ENCODE measurements at places on chromosomes 7 and 10.

- no peak for DNase-seq
Observed at GRCh38 chr10:3123571-3124411, 48.8 kb downstream of the PITRM1 start.

DNA sequence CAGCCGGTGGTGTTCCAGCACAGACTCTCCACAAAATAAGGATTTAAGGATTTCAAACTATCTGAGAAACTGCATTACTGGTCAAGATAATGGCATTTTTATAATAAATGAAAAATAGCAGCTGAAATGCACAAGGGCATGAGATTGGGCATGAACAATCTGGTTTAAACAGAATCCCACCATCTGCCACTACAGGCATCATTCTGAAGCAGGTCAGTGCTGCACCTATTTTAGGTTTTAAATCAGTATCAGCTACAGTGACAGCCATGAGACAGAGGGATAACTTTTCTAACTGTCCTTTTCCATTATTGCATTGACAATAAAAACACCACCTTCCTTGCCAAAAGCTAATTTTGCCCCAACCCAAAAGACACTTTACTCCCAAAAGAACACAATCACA, 186.8 kb downstream of the ETV1 start:
- no peak for DNase-seq

DNA sequence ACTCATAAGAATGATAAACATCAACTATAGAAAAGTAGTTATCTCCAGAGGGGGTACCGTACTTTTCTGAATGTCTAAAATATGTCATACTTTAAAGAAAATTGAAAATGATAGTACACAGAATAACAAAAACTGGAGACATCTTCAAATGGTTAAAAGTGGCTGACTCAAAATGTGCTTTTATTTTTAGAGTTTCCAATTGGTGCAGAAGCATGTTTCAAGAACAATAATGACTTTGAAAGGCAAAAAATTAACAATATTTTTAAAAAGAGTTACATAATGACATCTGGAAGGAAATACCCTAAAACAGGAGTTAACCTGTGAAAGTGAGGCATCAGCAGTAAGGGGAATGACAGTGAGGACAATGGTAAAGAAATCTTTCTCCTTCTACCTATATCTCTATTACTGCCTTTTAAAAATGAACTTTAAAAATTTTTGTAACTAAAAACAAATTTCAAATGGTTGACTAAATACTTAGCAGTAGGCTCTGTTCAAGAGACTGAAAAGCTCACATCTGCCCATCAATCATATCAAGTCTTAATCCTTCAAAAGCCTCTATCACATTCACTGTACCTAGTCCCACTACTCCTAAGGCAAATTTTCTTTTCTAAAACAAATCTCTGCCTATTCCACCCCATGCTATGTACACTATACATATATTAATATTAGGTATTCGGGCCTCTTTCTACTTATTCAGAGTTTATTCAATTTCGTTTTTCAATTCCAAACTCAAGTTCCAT, 3.0 kb downstream of the ASZ1 start:
- DNase-seq = no peak

GRCh38 chr10:32461203-32461602, 15.3 kb downstream of the CCDC7 start:
- DNase-seq = no peak

- DNase-seq = no peak
Observed at GRCh38 chr10:102540023-102540422, 36.3 kb downstream of the SUFU start.

DNA sequence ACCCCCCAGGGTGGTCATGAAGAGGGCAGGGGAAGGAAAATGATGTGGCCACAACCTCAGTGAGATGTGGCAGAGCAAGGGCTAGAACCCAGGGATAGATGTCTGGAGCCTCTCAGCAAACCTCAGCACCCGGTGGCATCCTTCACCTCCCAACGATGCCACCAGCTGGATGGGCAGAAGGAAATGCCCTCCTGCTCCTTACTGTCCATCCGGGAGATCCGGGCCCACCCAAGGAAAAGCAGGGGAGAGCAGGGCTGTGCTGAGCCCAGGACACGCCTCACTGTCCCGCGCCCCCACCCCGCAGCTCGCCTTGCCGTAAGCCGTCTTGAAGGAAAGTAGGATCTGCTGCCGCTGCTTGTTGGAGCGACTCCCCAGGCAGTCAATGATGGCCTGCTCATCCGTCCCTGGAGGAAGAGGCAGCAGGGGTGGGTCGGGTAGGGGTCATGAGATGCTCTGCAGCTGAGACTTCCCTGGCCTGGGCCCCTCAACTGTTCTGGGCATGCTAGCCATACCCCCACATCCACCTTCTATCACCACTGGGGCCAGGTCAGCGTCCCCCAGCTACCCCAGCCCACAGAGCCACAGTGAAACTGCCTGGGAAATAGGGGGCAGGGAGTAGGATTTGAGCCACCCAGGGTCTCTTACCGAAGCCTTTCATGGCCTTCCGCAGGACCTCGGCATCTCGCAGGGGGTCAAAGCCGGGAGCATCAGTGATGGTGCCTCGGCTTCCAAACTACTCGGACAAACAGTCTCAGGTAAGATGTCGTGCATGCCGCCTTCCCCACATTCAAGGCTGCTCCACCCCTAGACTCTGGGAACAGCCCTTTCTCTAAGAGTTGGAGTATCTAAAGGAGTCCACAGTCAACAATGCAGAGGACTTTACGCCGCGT, 34.3 kb downstream of the PLAC9 start:
- no peak for DNase-seq

- no peak for DNase-seq
Observed at GRCh38 chr7:151375530-151376217, 34.1 kb downstream of the NUB1 start.

- DNase-seq = no peak
Observed at GRCh38 chr7:142376356-142376997, 118.6 kb upstream of the PRSS58 start.

GRCh38 chr10:81873932-81874816, 820 bp upstream of the NRG3 start:
- no peak for DNase-seq

- DNase-seq = no peak
Observed at GRCh38 chr10:46330894-46331293, 44.1 kb downstream of the ANTXRL start.

- DNase-seq = peak; percentile 38
Observed at GRCh38 chr7:43905956-43906330, 453 bp downstream of the URGCP start.

DNA sequence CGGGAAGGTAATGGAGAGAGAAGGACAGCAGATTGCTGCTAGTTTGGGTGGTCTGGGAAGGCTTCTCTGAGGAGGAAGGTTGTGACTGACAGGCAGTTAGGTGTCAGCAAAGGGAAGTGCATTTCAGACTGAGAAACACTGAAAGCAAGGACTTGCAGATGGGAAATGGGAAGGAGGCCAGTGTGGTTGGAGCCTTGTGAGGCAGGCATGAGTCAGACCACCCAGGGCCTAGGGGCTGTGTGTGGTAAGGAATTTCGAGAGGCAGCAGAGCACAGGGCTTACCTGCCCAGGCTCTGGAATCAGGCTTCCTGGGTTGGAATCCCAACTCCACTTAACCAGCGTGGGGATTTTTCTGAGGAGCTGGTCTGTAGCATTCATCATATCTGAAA, 53.5 kb downstream of the NRF1 start:
- no peak for DNase-seq

GRCh38 chr10:16565604-16566003, 43.9 kb upstream of the C1QL3 start:
- no peak for DNase-seq

GRCh38 chr7:65509368-65510186, 135.9 kb downstream of the ZNF92 start:
- DNase-seq = no peak

GRCh38 chr7:117157241-117158209, 165.3 kb downstream of the WNT2 start:
- no peak for DNase-seq

DNA sequence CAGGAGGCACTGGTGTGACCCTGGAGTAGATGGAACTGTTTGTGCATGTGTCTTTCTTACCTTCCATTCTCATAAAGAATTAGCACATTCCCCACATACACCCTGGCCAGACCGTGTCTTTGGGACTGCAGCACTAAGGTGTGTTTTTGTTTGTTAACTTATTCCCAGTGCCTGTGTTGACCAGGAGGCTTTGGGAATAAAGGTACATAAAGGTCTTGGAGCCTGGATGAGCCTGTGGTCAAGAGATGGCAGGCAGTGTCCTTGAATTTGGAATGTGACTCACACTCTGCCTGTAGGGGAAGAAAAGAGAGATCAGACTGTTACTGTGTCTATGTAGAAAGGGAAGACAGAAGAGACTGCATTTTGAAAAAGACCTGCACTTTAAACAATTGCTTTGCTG, 137.6 kb downstream of the LYZL1 start:
- DNase-seq = no peak

- no peak for DNase-seq
Observed at GRCh38 chr10:73083221-73083620, 13.4 kb downstream of the P4HA1 start.

- DNase-seq = no peak
Observed at GRCh38 chr7:80816806-80817205, 102.0 kb downstream of the SEMA3C start.

DNA sequence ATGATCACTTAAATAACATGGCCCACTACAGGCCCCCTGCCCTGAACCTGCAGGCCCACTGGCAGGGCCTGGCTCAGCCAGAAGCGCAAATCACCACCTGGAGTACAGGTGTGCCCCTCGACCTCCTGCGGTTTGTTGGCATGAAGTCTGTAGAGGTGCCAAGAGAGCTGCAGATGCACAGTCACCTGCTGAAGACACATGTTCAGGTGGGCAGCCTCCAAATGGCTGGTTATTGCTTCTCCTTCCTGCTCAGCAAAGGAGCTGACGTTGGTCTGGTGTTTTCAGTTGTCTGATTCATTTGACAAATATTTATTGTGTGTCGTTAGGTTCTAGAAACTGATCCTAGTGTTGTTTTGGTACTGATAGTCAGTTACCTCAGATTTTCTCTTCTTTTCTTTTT, 29.0 kb downstream of the DHTKD1 start:
- no peak for DNase-seq

GRCh38 chr10:124087672-124088634, 5.4 kb downstream of the CHST15 start:
- DNase-seq = no peak

DNA sequence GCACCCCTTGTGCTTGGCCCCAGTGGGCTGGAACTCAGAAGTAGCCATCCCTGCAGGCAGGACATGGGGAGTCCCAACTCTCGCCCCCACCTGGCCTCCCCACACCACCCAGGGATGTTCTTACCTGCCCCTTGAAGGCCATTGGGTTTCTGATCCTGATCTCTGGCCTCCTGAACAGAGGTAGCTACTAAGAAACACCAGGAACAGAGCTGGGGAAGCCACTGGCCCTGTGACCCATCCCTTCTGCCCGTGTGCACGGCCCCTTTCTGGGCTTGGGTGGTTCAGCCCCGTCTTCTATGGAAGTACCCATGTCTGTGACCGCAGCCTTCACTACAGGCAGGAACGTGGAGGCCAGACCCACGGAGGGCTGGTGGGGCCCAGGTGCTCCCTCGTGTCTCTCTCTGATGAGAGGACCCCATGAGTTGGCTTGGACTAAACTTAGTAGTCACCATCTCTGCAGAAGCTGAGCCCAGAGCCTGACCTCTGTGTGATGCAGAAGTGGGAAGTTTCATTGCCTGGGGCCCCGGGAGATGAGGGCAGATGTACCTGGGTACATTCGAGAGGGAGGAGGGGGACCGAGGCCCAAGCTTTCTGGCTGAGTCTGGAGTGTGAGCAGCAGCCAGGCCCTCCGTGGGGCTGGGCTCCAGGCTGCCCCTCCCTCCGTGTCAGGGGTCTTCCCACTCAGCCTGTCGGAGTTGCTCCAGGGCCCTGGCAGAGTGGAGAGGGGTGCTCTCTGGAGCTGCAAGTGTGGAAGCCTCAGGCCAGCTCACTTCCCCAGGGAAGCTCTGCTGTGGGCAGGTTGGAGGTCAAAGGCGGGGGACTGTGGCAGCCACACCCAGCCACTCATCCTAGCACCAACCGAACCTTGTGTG, 81.0 kb downstream of the MKI67 start:
- no peak for DNase-seq

GRCh38 chr7:113768387-113768786, 150.4 kb downstream of the PPP1R3A start:
- no peak for DNase-seq

Data from GM18507 (cell line).